ENCODE measurements at places on chromosomes 5 and 9.

- no peak for DNase-seq
Observed at GRCh38 chr5:165143741-165144140, 1638.3 kb downstream of the MAT2B start.

- no peak for DNase-seq
Observed at GRCh38 chr9:21813575-21814473, 11.4 kb downstream of the MTAP start.

DNA sequence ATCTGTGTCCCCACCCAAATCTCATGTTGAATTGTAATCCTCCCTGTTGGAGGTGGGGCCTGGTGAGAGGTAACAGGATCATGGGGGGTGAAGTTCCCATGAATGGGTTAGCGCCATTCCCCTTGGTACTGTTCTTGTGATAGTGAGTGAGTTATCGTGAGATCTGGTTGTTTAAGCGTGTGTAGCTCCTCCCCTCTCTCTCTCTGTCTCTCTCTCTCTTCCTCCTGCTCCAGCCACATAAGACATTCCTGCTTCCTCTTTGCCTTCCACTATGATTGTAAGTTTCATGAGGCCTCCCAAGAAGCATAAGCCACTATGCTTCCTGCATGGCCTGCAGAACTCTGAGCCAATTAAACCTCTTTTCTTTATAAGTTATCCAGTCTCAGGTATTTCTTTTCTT lies 28.8 kb downstream of the C5orf15 start:
- no peak for DNase-seq

- no peak for DNase-seq
Observed at GRCh38 chr5:33074548-33074947, 363.4 kb downstream of the NPR3 start.

- DNase-seq: no peak
Observed at GRCh38 chr9:105445203-105445881, 2.5 kb upstream of the FSD1L start.

DNA sequence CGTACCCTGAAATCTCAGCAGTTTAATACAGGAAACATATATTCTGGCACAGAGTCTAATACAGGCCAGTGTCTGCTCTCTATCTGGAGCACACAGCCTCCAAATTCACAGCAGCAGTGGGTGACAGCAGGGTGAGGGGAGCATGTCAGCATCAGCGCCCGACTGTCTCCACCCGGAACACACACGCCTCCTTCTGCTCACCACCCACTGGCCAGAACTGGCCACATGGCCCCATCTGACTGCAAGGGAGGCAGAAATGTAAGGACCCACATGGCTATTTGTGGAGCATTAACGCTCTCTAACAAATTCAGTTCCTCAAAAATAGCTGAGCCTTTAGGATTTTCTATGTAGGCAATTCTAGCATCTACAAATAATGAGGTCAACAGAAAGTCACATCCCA lies 24.6 kb downstream of the UBE2QL1 start:
- no peak for DNase-seq
